ENCODE measurements at places on chromosomes 12 and 14. TPM values are rescaled to one million over a fixed set of nuclear protein-coding genes. Genes with fewer than 3 reads are reported as not detected.

- no peak for DNase-seq
These were observed 3.2 kb upstream of the KRT7 start for GRCh38 chr12:52229836-52230343.

DNA sequence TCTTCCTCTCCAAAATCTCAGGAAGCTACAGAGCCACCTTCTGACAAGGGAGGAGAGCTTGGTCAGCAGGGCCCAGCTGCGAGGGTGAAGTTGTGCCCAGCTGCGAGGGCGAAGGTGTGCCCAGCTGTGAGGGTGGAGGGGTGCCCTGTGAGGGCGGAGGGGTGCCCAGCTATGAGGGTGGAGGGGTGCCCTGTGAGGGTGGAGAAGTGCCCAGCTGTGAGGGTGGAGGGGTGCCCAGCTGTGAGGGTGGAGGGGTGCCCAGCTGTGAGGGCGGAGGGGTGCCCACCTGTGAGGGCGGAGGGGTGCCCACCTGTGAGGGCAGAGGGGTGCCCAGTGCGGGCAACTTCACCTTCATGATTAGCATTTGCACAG, 20.4 kb upstream of the TTC7B start:
- no peak for DNase-seq

CALCOCO1 gene
- total RNA-seq = 78.2 TPM

GRCh38 chr14:34750670-34751069, 36.3 kb upstream of the CFL2 start:
- peak; percentile 60 for DNase-seq

PRR4 gene
- total RNA-seq = 3.5 TPM

GARIN6 gene
- not detected for total RNA-seq

DNA sequence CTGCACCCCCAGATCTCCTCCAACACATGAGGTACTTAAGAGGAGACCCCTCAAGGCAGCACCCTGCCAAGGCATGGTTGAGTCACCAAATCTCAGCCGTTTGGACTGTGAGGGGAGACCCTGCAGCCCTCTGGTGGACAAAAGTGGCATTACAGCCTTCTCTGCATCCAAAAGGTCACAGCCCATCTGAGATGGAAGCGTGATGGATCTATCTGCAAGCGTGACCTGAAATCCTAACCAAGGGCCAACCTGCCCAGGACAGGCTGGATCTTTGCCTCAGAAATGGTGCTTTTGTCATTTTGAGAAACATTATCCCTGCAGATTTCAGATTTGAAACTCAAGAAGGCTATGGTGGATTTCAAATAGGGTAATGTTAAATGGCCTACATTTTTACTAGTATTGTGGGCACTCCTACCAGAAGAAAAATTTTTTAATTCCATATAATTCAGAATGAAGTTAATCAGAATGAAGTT, 23.7 kb upstream of the DHRS4 start:
- peak; percentile 68 for DNase-seq

DNA sequence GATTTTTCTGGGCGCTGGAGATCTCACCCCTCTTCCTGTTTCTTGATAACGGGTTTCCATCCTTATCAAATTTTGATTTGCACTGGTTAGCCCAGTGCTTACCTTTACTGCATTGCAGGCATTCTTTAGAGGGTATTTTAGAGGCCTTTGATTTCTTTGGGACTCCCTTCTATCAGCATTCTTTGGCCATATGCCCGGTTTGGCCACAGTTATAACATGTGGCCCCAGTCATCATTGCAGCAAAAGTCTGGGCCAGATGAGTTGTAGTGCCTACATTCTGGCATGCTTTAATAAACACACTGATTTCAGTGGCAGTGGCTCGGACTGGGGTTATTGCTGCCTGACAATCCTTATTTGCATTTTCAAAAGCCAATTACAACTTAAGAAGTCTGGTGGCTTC, 82.3 kb downstream of the KCNMB4 start:
- no peak for DNase-seq

- no peak for DNase-seq
These were observed 73.6 kb downstream of the TMTC1 start for GRCh38 chr12:29710104-29710503.

- no peak for DNase-seq
These were observed 21.8 kb downstream of the GOLGA3 start for GRCh38 chr12:132806857-132807256.

Measured in fibroblast of villous mesenchyme (primary cell).